Uterus (tissue), 4 donors: ENCODE measurements at places on chromosomes 7 and 10. TPM values are rescaled to one million over a fixed set of nuclear protein-coding genes. Genes with fewer than 3 reads are reported as not detected.

DNA sequence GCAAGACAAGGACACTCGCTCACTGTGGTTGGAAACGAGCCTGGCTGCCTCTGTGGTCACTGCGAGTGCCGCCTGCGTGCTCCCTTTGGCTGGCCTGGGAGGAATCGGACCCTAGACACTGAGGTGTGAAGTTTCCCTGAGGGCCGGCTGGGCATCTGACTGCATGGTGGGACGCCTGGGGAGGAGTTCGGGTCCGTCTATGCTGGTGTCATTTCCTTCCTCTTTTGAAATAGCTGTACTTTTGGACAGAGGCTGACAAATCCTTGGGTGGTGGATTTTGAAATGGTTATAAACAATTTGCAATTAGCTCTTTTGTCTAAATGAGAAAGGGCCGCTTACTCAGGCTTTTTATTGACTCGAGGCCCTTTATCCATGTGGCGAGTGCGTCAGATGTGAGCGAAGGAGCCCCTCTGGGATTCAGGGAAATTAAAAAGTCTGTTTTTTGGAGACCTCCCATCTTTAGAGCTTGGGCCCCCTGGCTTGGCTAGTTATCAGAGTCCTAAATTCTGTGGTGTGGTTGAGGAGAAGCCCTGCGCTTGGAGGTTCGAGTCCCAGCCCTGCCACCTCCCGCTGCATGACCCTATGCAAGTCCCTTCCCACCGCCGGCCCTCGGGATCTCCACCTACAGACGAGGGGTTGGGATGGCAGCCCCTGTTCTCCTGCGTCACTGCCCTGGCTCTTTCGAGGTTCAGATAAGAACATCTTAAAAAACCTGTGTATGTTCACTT is 147.1 kb downstream of the RGS10 start:
- no peak for DNase-seq

GRCh38 chr10:68043030-68043429 is 32.1 kb downstream of the HERC4 start:
- DNase-seq = no peak

GRCh38 chr7:13179775-13180523 is 492.5 kb downstream of the ARL4A start:
- DNase-seq = no peak

DNA sequence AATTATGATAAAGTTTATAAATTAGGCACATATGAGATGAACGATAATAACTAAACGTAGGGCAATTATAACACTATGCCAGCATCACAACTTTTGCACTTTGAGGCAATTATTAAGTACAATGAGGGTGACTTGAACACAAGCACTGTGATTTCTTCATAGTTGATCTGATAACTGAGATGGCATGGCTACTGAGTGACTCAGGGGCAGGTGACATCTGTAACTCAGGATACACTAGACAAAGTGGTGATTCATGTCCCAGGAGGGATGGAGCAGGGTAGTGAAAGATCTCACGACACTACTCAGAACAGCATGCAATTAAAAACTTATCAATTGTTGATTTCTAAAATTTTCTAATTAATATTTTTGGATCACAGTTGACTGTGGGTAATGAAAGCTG is 98.3 kb upstream of the ARHGAP21 start:
- DNase-seq = no peak

GRCh38 chr10:84607044-84607443 is 278.7 kb downstream of the CCSER2 start:
- no peak for DNase-seq

DNA sequence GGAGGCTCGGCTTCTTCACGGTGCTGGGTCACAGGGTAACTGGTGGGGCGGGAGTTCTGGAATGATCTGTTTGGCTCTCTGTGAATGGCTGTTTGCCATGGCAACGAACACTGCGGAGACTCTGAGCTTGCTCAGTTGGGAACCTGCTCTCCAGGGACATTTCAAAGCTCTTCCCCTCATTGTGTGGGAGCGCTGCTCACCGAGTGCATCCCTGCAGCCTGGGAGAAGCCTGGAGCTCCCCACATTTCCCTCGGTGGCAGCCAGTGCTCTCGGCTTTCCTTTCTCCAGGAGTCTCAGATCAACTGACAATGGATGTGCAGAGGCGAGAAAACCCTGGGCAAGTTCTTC is 57.6 kb upstream of the CACUL1 start:
- no peak for DNase-seq

DNA sequence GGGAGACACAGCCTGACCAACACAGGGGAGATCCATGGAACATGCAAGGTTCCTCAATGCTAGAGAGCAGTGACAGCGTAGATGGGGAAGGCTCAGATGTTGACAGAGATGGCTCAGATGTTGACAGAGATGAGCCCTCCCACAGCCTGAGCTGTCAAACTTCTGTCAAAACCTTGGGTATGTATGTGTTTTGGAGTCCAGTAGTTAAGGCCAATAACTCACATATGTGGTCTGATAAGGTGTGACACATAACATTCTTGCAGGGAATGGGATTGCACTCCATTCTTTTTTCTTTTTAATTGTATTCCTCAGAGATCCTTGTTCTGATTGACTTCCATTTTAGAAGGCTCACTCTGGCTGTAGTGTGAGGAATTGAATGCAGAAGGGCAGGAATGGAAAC is 136.3 kb downstream of the C1GALT1 start:
- DNase-seq = no peak

DNA sequence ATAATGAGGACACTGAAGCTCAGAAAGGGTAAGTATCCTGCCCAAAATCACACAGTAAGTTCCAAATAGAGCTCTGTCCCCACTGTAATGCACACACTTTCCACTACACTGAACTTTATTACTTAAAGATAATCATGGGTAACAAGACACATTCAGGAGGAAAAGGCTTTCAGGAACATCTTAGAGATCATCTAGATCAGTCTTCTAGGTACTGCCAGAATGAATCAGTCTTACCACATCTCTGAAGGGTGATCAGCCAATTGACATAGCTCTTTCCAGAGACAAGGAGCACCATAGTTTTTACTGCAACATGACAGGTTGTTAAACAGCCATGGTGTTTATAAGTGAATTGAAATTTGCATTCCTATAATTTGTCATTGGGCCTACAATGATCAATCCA is 5.4 kb upstream of the HERPUD2 start:
- no peak for DNase-seq

DNA sequence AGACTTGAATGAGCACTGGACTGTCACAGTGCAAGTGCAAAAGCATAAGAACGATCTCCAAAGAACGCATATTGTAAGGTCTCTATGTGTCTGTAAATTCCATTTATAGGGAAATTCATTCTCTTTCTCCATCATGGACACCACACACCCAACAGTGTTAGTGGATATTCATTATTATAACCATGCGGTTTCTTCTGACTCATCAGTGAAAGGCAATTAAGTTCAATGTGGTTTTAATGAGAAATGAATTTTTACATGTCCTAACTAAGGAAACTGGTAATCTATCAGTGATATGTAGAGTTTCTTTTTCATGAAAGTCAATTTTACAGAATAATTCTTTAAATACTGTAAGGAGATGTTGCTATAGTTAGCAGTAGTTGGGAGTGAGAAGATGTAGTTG is 25.9 kb downstream of the GIMAP8 start:
- DNase-seq = no peak

The ADIRF gene
- 238 TPM for total RNA-seq

The NME8 gene
- total RNA-seq = not detected

The OR2A42 gene
- total RNA-seq = 4.1 TPM

The DOCK1 gene
- 15.6 TPM for total RNA-seq

The AP1S1 gene
- 9.2 TPM for total RNA-seq

The PPP1R3A gene
- 0.14 TPM for total RNA-seq

The TBRG4 gene
- total RNA-seq = 7.4 TPM

The CPA2 gene
- total RNA-seq = not detected

The PAOX gene
- total RNA-seq = 4.7 TPM
